ENCODE measurements at places on chromosomes 3 and 15.

GRCh38 chr15:99738021-99738847 lies 5.0 kb upstream of the LYSMD4 start:
- no peak for DNase-seq

- DNase-seq: peak; percentile 31
These were observed 13.4 kb downstream of the RTP1 start for GRCh38 chr3:187210545-187211327.

DNA sequence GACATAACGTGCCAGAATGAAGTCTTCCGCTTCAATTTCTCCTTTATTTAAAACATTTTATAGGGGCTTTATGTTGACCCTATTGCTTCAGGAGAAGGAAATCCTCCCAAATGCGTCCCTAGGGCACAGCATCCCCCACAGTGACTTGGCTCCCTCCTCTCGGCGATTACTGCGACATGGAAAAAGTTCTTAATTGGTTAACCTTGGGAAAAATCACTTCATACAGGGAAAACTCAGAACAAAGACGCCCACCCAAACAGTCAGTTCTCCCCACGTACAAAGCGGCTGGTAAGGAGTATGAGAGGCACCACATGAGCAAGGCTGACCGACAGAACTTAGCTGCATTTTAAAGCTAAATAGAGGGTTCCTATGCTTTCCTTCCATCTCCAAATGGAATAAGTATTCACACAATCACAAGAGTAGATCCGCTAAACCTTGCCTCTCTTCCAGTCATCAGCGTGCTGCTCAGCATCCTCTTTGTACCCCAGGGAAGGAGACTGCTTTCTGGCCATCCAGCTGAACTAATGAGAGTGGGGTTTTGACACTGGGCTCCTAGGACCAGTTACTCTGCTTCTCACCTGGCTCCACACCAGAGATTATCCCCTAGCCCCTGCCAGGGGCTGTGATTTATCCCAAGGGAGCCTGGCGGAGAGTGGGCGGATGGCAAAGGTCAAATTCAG lies 415.3 kb upstream of the WNT5A start:
- DNase-seq: no peak

GRCh38 chr15:34952481-34952880 lies 17.1 kb downstream of the AQR start:
- no peak for DNase-seq
